A172 (cell line): ENCODE measurements at places on chromosomes 6 and 20.

DNA sequence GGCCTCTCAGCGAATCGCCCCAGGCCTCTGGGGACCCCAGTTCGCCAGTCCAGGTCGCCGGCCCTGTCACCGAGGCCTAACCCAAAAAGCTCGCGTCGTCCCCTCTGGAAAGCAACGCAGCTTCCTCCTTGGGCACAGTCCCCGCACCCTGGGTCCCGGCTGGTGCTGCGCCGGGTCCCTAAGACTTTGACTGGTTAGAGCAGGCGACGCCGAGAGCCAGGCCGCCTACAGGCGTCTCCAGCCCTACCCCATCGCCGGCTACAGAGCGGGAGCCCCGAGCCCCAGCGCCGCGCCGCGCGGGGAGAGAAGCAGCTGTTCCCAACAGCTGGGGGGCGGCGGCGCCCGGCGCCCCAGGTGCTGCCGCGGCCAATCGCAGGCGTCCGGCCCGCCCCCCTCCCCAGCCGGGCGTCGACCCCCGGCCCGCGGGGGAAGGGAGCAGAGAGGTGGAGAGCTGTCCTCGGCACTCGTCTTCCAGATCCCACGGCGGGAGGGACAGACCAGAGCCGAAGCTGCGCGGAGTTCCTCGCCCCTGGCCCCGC lies 540 bp upstream of the RBM24 start:
- no peak for DNase-seq

- DNase-seq: no peak
Observed at GRCh38 chr6:33276581-33276863, 401 bp upstream of the B3GALT4 start.

DNA sequence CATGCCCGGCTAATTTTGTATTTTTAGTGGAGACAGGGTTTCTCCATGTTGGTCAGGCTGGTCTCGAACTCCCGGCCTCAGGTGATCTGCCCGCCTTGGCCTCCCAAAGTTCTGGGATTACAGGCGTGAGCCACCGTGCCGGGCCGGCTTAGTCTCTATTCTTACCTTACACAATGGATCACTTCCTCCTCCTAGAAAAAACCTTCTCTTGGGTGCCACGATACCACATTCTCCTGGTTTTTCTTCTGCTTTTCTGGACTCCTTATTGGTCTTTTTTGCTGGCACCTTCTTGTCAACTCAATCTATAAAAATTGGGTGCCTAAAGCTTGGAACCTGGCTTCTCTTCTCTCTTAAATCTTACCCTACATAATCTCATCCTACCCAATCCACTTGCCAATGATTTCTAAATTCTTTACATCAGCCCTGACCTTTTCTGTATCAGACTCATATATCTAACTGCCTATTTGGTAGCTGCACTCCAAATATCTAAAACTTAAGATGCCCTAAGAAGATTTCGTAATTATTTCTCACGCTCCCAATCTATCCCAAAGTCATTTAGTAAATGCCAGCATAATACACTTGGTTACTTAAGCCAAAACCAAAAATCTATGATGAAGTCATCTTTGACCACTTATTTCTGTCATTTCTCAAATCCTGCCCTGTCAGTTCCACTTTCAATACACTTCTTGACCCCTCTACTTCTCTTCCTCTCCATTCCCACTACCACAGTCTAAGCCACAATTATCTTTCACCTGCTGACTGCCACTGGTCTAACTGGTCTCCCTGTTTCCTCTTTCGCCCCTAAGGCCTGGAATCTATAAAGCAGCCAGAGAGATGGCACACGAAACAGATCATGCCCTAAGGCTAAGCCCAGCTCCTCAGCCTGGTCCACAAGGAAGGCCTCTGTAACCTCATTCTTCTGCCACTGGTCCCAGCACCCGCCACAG lies 43.2 kb downstream of the ELMO2 start:
- no peak for DNase-seq

DNA sequence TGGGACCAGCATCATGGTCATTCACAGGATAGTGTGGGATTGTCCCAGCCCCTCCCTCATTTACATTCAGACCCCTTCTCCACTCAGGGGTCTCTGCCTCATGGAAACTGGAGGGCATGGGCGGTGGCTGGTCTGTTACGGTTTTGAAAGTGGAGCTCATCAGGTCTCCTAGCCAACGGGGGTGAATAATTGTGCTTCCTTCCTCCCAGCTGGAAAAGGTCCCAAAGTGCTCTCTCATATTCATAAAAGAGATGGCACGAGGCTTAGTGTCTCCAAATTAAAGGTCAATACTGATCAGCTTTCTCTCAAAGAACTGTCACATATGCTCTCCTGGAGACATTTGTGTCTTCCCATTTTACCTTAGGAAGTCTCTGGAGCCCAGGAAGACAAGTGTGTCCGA lies 19.9 kb downstream of the JARID2 start:
- no peak for DNase-seq
